ENCODE measurements at places on chromosomes 1 and 21.

DNA sequence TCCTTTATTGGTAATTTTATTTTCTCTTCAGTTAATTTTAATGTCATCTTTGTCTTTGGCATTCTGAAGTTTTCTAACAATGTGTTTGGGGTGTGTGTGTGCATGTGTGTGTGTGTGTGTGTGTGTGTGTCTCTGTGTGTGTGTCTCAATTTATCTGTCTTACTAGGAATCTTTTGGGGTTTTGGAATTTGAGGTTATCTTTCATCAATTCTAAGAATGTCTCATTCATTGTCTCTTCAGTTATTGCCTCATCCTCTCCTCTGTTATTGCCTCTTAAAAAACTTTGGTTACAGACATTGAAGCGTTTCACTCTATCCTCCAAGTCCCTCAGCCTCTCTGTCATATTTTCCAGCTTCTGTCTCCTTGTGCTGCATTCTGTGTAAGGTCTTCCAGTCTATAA is 18.1 kb upstream of the SAMD13 start:
- no peak for DNase-seq

DNA sequence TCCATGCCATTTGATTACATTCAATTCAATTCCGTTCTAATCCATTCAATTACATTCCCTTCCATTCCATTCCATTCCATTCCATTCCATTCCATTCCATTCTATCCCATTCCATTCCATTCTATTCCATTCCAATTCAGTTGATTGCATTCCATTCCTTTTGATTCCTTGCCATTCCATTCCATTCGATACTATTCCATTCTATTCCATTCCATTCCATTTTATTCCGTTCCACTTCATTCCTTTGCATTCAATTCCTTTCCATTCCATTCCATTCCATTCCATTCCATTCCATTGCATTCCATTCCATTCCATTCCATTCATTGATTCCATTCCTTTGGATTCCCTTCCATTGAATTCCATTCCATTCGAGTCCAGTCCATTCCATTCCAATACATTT is 2574.0 kb upstream of the TPTE start:
- no peak for DNase-seq

DNA sequence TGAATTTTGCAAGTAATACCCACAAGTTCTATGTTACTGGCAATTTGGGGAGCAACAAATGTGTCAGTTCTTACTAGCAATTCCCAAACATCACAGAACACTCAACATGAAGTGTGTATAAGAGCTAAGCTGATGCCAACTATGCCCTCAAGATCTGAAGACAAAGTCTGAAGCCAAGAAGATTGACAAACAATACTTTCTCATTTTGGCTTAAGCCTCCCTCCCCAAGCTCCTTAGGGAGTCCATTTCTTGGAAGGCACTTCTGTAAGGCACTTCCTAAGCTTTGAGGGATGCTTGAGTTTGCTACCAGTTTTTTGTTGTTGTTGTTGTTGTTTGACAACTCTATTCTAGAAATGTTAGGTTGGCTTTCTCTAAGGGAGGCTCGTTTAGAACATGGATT is 154.4 kb upstream of the ZNF644 start:
- no peak for DNase-seq

GRCh38 chr21:16406355-16406754 is 676.6 kb downstream of the USP25 start:
- DNase-seq = no peak

- no peak for DNase-seq
These were observed 13.1 kb upstream of the PARS2 start for GRCh38 chr1:54777431-54777830.

GRCh38 chr1:17687145-17687544 is 68.0 kb upstream of the ACTL8 start:
- no peak for DNase-seq

DNA sequence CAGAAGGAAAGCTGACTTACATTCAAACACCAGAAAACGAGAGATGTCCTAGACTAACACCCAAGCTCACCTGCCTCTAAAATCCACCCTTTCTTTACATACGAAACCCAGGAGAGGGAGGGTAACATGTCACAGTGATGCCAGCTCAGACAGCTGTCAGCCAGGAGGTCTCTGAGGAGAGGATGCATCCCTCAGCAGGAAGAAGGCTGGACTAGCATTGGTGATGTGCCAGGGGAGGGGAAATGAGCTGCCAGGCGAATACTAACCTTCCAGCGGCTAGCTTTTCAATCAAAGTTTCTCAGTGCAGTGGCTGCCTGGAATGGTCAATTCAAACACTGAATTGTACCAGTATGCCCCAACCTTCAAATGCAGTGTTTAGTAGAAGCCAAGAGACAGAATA is 3.6 kb upstream of the UBE2G2 start:
- DNase-seq = no peak

DNA sequence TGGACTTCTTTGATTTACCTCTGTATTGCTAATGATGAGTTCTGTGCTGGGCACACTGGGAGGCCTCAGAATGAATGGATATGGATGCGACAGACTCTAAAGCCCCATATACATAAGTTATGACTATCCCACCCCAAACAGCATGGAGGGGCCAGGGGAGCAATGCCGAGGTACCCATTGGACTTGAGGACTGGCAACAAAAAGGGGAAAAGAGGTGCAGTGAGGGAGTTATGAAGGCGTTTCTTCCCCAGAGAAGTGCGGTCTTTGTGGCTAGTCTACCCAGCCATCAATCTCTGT is 15.2 kb upstream of the CDCA8 start:
- no peak for DNase-seq

All from GDM1 (cell line).